ENCODE measurements at places on chromosomes 6 and 20.

GRCh38 chr20:48816282-48817205 lies 11.3 kb downstream of the PREX1 start:
- no peak for DNase-seq

DNA sequence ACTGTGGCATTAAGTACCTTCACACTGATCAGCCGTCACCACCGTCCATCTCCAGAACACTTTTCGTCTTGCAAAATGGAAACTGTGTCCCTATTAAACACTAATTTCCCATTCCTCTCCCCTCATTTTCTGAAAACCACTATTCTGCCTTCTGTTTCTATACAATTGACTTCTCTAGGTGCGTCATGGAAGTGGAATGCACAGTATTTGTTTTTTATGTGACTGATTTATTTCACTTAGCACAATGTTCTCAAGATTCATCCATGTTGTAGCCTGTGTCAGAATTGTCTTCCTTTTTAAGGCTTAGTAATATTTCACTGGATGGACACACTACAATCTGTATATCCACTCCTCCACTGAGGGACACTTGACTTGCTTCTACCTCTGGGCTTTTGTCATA lies 53.8 kb upstream of the PDE10A start:
- DNase-seq, result no peak

DNA sequence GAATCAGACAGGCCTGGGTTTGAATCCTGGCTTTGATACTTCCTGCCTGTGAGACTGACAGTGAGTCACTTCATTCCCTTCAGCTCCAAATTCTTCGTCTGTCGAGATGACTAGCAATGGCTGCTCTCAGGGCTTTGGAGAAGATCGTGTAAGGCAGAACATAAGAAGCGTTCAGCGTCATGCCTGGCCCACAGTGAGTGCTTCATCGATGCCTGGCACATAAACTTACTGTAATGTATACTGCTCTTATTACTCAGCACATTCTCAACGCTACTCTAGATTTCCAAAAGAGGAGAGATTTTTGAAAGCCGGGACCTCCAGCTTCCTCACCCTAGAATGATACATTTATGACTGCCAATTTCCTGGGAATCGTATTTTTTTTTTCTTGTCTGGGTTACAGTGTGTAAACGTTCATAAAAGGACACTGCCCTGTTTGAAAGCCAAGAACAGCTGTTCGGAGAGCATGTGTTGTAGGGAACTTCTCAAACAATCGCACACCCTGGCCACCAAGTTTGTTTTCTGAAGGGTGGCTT lies 16.2 kb upstream of the BCAS1 start:
- DNase-seq, result no peak

DNA sequence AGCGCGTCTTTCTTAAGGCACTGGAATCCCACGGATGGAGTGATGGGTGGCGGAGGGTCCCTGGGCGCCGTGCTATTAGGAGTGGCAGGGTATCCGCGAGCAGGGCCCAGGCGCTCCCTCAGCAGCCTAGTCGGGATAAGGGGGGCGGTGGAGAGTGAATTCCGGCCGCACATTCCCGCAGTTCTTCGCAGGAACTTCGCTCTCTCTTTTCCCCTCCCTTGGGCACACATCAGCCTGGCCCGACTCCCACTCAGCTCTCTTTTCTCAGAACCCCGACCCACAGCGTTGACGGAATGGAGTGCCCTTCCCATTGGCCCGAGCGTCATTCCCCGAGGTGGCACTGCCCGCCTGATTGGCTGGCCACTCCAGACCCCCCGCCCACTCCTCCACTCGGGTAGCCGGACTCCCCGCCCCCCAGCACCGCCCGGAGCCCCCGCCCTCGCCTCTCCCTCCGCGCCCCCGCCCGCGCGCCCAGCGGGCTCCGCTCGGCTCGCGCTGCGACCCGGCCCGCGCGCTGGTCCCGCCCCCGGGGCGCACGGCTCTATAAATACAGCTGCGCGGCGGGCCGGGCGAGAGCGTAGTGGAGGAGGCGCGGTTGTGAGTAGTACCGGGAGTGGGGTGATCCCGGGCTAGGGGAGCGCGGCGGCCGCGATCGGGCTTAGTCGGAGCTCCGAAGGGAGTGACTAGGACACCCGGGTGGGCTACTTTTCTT lies at the start of gene ID4:
Gene ID4 (plus strand): TSS at position 572 of the 712 bp plus-strand sequence. CDS start 385 bp downstream, outside the sequence.
- DNase-seq, result no peak

GRCh38 chr20:13412806-13413445 lies 191.9 kb downstream of the ISM1 start:
- no peak for DNase-seq

DNA sequence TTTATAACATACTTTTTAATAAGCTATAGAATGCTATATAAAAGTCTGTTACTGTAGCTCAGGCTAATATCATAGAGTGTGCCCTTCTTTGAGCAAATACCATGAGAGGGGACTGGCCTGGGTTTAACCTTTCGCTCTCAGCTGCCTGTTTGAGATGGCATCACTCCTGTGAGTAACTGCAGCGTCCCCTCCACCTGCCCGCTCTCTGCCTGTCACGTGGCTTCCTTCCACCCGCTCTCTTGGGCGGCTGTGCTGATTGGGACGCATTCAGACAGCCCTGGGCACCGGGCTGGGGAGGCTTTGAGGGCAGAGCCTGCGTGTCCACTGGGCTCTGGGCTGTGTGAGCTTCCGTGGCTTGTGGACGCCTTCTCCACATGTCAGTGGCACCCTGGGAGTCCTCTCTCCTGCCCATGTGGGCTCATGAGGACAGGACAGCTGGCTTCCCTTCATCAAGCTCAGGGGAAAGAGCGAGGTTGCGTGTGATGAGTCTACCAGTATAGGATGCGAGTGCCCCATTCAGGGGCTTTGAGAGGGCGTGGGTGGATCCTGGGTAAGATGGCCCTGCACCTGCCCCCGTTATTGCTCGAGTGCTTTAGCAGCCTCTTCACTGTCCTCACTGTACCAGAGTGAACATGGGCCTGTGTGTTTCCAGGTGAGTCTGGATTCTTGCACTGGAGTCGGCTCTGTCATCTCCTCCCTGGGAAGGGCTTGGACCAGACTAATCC lies 10.7 kb upstream of the C20orf204 start:
- DNase-seq, result no peak

GRCh38 chr20:49671433-49671832 lies 42.2 kb downstream of the B4GALT5 start:
- DNase-seq, result no peak

DNA sequence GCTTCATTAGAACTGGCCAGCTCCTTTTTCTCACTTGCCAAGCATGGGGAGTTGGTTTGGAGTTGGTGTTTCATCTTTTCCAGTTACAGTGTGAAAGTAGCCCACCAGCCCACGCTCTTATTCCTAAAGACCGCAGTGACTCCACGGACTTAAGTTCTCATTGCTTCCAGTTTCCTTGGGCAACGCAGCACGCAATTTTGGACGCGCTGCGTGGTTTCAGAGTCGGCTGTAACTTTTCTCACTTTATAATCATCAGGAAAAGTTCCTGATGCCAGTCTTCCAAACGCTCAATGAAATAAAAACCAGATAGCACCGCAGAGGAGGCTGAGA lies 381 bp upstream of the PEX7 start:
- DNase-seq, result no peak

DNA sequence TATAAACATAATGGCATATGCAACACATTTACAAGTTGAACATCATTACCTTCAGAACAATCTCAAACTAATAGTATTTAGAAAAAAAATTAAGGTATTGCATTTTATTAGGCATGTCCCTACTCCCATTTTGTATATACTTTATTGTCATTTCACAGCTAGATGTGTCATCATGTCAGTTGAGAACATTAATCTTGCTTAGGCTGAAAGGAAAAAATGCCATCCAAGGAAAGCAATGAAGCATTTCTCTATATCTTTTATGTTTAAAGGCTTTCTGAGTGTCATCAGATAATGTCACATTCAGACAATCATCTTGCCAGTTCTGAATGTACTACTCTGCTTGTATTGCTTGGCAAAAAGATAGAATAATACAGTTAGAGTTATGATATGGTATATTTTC lies 228.8 kb upstream of the THEMIS start:
- no peak for DNase-seq

DNA sequence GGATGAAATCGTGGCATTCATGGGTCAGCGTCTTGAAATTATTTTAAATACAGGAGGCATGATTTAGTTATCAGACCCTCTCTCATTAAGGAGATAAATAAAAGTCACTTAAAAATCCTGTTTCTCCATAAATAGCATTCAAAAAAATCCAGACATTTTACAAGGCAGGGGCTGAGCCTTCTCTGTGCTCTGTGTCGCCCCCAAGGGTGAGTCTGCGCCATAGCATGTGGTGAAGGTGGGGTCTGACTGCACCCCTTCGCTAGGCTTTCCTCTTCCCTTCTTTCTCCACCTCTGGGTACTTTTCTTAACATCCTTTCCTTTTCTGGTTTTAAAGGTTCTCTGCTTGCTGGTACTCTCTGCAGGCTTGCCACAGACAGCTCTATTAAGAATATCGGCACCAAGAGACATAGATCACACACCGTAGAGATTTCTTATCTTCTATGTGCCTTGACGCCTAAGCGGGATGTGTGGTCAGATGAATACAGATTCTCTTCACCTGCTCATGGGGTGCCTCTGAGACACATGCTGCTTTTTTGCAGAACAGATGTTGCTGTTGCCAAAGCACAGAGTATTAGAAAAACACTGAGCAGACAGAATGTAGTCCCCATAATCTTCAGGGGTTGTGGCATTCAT lies 20.1 kb upstream of the FAM209A start:
- DNase-seq, result peak; percentile 18

DNA sequence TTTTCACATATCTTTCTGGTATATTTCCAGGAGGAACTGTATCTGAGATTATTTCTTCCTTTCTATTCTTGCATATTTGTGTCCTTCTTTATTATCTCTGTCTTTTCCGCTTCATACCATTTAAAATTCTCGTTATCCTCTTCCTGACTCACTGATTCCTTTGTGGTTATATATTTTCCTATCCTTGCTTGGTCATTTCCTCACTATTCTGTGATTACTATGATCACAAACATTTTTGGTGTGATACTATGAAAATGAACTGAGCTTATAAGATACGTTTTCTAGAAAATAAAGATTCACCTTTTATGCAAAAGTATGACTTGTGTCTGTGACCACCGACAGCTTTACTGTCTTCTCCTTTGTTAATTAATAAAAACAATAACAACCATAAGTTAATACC lies 26.5 kb upstream of the MYCT1 start:
- DNase-seq, result no peak

DNA sequence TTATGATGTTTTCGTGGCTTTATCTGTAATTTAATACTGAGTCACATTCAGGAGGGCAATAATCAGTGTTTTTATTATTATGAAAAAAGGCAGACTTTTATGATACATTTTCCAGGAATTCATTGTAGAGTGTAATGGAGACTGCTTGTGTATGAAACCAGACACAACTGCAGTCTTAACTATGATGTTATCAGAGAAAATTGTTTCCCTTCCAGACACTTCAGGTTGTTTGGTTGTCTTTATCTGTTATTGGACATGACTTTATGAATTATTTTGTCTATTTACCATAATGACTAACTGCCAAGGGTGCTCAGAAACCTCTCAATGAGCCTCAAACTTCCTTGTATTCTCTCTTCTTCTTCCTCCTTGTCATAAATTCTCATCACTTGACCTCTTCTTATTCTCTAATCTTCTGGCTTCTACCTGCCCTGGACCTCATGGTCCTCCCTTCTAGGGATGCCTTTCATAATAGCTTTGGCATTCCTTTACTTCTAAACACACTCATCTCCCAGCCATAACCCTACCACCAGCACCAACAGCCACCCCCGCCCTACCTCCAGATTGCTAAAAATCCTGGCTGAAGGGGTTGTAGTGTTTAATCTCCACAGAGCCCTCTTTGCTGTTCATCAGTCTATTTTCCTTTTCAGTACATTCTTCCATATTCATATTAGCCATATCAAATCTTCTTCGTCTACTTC lies 492.5 kb downstream of the CDKAL1 start:
- no peak for DNase-seq

DNA sequence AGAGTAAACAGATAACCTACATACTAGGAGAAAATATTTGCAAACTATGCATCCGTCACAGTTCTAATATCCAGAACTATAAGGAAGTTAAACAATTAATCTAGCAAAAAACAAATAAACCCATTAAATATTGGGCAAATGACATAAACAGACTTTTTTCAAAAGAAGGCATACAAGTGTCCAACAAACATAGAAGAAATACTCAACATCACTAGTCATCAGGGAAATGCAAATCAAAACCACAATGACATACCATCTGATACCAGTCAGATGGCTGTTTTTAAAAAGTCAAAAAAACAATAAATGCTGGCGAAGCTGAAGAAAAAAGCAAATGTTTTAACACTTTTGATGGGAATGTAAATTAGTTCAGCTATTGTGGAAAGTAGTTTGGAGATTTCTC lies 1117.7 kb upstream of the MAP3K7 start:
- DNase-seq, result no peak

DNA sequence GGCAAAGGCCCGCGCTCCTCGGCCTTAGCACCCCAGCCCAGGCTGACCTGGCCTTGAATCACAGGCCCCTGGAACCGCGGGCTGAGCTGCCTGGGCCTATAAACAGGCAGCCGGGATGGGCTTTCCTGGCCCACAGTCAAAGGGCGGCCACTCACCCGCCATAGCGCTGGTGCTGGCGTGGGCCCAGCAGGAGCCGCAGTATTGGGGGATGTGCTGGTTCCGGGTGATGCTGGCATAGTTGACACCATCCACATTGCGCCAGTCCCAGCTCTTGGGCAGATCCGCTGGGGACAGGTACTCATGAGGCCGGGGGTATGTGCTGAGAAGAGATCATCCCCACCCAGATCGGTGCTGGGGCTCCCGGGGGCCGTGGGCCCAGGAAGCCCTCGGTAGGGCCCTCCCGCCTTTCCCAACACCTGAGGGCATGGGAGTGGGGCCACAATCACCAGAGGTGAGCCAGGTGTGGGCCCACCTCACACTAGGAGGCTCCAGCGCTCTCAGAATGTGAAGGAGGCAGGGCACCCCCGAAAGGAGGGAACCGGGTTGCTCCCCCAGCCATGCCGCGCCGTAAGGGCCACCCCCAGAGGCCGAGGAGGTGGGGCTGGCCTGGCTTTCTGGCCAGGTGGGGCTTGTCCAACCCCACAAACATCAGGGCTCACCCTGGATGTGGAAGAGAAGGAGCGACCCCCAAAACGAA lies 739 bp downstream of the CTSZ start:
- DNase-seq, result no peak

- DNase-seq, result peak; percentile 33
Measured at GRCh38 chr20:40741507-40742106, 52.6 kb upstream of the MAFB start.

- no peak for DNase-seq
Measured at GRCh38 chr6:11200356-11200755, 32.1 kb downstream of the NEDD9 start.

GRCh38 chr6:20331625-20332024 lies 70.1 kb upstream of the E2F3 start:
- no peak for DNase-seq

DNA sequence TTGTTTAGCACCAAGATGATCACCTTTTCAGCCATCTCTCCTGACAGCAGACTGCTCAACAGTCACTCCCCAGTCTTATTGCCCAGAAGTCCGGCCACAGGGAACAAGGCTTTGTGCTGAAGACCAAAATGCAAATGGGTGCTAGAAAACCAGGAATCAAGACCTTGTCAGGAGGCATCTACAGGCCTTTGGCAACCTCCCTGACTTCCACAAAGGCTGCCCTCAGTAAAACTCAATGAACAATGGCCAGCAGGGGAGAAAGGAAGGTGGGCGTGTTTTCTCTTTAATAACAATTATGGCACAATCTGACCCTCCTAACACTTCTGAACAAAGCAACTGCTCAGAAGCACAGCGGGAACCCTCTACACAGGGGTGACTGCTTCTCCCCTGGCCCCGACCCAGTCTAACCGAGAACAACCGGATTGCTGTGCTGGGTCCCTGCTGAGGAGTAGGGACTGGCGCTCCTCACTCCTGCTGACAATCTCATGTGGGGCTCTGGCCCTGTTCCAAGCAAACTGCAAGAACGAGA lies 41.6 kb downstream of the PLCG1 start:
- DNase-seq, result no peak
